SW480 (cell line): ENCODE measurements at places on chromosomes 13 and 19.

DNA sequence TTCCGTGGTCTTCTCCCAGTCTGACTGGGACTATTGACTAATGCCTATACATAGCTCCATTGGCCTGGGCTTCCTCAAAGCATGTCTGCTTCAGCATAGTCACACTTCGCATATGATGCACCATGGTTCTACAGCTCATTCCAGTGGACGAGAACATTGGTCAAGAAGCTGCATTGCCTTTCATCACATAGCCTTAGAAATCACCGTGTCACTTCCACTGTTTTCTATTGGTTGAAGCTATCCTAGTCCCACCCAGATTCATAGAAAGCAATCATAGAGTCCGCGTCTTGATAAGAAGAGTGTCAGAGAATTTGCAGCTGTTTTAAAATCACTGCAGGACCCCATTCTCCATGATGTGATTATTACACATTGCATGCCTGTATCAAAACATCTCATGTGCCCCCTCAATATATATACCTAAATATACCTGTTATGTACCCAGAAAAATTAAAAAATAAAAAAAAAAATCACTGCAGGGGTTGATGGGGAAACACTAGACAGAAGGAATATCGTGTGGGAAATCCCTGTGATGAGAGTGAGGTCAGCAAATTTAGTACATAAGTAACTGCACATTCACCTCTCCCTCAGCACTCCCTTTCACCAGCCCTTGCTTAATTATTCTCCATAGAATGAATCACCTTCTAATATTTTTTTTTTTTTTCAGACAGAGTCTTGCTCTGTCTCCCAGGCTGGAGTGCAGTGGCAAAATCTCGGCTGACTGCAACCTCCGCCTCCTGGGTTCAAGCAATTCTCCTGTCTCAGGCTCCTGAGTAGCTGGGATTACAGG, 2.2 kb upstream of the ARHGAP33 start:
- no peak for DNase-seq

GRCh38 chr19:6828698-6829633, 56.5 kb downstream of the VAV1 start:
- DNase-seq = peak; percentile 63

- no peak for DNase-seq
Observed at GRCh38 chr13:99287551-99287950, 19.6 kb downstream of the GPR183 start.

DNA sequence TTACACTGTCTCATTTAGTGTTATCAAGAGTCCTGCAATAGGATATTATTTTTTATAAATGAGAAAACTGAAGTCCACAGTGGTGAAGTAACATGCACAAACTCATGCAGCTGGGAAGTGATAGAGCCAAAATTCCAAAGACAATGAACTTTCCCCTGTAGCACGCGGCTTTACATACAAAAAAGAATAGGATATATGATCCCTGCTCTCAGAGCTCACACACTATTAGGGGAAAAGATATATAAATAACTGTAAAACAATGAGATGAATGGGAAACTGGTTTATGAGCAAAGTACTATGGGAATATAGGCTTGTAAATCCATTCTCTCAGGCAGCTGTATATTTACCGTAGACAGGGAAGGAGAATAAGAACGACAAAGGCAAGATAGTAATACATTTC, 39.7 kb downstream of the THSD1 start:
- DNase-seq = no peak

DNA sequence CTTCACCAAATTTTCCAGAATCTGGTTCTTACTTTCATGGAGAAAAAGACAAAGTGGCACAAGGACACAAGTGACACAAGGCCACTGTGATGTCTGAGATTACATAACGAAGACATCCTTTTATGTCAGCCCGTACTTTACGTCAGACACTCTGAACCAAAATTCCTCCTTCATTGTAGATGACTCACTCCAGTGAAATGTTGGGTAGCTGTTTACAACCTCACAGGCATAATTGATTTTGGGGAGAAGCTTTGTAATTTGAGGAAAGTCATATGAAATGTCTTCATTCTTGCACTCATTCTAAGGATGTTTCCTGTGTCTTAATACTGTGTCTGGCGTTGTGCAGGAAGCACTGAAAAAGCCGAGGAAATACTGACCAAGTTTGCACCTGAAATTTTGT, 20.0 kb upstream of the LGALS14 start:
- DNase-seq = peak; percentile 34

DNA sequence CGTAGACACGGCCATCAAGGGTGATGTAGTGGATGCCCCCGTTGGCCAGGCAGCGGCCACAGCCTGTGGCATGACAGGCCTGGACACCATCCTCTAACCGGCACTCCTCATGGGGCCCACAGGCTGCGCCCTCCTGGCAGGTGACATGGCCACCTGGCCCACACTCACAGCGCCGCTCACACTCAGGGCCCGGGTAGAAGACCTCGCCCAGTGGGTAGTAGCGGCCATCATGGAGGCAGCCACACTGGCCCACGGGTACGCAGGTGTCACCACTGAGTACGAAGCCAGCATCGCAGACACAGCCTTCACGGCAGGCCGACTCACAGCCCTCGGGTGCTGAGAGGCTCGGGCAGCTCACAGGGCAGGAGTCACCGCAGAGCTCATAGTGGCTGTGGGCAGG, 27.2 kb upstream of the FBL start:
- no peak for DNase-seq

- DNase-seq = no peak
Observed at GRCh38 chr19:1843646-1844394, 4.5 kb downstream of the REXO1 start.

DNA sequence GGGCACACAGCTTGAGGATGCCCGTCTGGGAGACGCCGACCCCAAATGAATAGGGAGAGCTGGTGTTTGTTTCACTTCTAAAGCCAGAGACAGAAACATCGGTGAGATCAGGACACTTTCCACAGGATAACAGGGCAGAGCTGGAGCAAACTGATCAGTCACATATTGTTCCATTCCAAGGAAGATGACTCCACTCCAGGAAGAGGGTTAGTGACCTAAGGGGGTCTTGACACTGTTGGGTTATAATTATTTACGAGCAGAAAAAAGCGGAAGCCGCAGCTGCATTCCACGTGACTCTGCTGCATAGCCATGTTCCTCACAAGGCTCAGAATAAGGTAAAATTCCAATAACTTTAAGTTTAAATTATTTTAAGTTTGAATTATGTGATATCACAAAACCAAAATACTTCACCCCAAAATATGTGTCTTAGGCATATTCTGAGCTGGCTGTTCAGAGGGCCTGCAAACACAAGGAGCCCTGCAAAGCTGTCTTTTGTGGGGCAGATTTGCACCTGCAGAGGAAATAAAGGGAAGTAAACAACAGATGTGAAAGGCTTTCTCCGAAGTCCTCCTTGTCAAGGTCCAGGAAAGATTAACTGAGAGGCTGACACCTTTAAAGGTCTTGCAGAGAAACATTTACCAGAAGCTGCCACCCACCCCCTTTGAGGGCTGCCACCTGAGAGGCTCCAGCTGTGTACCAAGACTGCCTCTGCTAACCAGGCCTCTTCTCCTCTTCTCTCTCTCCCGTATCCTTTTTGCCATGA, 819.2 kb downstream of the UQCRFS1 start:
- no peak for DNase-seq

DNA sequence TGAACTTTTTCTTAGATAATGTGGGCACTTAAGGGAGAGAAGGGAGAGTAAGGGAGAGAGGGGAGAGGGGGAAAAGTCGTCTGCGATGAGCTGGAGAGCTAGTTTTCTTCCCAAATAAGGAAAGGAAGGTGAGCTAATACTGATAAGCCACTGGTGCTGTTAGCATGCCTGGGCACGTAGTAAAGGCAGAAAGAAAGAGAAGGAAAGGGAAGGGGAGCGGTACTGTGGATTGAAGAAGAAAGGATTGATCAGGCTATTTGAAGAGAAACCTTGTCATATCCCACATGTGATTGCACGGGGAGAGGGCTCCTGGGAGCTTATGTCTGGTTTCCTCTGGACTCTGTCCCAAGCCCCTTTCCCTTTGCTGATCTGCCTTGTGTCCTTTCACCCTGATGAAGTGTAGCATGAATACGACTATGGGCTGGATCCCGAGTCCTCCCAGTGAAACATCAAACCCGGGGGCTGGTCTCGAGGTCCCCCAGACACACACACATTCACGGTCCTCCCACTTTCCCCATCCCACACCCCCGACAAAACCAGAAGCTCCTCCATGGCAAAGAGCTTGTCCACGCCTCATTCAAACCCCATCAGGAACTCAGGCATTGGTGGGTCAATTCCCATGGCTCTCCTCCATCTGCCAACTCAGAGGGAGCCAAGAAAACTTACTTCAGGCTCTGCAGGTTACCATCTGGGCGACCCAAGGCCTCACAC, 30.6 kb downstream of the NLRP13 start:
- DNase-seq = no peak

DNA sequence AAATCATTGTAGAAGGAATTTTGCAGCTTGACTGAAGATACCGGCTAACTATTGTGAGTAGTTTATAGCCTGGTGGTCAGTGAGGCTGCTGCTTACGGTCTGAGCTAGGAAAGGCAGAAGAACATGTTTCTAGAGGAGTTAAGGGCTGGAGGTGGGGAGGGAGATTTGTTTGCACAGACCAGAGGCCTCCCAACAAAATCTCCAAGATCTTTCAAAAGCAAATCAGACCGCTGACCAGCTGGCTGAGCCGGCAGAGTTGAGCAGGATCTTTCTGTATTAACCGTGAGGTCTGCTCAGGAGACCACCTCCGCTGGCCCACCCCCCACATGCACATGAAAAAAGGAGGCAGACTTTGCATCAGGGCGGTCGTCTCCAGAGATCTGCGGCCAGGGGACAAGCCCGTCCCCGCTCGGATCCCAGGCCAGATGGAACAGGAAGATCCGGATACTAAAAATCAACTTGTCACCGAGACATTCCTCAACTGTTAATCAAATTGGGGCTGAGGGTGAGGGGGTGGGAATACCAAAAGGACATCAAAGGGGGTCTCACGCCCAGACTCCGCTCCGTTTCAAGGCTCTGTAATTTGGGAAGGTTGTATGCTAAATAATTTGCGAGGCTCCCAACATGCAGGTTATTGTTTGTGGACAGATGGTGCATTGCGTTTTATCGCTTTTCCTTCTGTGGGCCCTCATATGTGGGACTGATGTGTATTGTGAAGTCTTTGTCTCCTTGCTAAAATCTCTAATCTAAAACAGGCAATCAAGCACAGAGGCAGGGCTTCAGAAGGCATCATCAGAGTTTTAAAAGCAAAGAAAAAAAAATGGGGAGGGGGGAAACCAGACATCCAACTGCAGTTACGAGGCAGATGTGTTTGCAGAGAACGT, 319.0 kb downstream of the ZNF536 start:
- DNase-seq = no peak
